ENCODE measurements at places on chromosomes 3 and 15.

DNA sequence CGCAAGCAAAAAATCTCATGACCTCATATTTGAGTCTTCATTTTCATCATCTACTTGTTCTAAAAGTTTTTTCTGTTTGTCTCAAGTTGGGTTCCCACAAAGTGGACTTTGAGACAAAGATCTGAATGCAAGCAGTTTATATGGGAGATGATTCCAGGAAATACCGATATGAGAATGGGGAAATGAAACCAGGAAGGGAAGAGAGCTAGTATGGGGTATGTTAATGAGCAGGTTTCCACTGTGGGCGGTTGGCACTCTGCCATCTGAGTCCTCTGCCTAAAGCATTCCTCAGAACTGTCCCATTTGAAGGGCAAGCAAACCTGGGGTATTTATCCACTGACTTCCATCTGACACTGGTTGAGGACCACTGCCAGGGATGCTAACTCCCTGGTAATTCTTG lies 8.8 kb downstream of the ADPRH start:
- no peak for DNase-seq

GRCh38 chr15:52710050-52710707 lies 31.0 kb upstream of the ATOSA start:
- no peak for DNase-seq

DNA sequence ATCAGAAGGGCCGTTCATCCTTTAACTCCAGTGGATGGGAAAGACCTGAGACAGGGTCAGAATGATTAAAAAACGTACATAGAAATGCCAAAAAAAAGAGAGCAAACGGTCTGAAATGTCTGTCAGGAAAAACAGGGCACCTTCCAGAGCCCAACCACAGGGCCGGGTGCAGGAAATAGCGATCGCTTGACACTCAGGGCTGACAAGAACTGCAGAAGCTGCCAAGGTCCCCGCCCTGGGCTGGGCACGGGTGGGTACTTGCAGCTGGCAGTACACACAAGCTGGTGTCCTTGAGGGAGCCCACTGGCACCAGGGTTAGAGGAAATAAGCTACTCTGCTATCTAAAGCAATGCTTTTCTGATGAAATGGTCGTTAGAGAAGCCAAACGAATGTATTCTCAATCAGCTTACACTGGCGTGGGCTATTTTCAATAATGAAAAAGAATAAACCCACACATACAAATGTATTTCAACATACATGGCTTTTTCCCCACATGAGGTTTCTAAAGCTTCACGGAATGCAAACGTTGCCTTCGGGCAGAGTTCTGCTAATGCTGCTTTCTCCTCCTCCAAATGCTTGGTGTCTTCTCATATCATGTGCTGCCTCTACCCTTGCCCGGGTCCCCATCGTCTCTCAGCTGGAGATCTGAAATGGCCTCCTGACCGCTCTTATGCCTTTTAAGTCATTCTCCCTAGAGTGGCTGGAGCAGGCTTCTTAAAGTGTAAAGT lies 15.6 kb downstream of the FRMD4B start:
- peak; percentile 19 for DNase-seq

DNA sequence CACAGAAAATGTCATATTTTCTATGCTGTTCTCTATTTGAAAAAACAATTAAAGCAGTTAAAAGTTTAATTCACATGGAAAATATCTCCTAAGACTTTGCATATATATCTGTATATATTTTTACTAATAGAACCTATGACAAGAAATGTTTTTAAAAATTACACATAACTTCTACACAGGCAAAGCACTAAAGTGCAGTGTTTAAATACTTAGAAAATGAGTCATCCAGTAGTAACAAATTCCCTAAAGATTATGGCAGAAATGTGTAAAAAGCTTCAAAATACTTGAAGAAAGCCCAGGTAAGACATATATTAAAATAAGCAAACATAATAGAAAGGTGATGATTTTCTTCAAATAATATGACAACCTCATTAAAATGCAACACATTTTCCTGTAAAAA lies 236.6 kb downstream of the TBC1D5 start:
- no peak for DNase-seq

GRCh38 chr3:128577711-128578110 lies 72.9 kb downstream of the RPN1 start:
- no peak for DNase-seq

GRCh38 chr15:78977591-78978347 lies 32.9 kb upstream of the CTSH start:
- no peak for DNase-seq

All from CD4-positive, alpha-beta T cell treated with Interleukin-15 for 4 hours (primary cell).